ENCODE measurements at places on chromosomes 16 and 17.

GRCh38 chr17:67518876-67519275 is 141.8 kb downstream of the PITPNC1 start:
- DNase-seq, result no peak

GRCh38 chr17:70290770-70291169 is 121.4 kb downstream of the KCNJ2 start:
- DNase-seq, result no peak

DNA sequence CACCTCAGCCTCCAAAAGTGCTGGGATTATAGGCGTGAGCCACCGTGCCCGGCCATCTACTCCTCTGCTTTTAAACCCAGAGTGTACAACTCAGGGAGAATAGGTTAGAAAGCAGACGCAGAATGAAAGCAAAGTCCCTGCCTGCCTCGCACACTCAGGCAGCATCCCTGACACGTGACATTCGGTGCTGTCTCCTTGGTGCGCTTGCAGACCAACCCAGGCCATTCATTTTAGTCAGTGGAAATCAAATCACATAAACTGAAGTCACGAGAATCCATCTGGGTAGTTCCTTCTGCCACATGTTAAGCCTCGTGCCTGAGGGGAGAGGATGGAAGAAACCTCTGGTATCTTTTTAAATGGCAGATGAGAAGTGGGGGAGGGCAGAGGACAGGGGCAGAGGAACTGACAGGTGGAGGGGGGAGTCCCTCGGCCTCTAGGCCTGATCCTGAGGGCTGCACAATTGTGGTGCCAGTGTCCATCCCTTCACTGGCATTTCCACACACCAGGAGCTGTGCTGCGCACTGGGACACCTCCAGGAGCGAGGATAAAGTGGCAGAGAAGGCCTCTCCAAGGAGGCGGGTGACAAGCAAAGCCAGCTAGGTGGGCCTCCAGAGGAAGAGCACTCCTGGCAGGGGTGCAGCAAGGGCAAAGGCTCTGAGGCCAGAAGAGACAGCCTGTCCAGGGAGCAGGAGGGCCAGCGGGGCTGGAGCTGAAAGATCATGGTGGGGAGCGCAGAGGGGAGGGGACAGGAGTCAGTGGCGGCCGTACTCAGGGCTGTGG is 196.3 kb downstream of the KATNIP start:
- no peak for DNase-seq

DNA sequence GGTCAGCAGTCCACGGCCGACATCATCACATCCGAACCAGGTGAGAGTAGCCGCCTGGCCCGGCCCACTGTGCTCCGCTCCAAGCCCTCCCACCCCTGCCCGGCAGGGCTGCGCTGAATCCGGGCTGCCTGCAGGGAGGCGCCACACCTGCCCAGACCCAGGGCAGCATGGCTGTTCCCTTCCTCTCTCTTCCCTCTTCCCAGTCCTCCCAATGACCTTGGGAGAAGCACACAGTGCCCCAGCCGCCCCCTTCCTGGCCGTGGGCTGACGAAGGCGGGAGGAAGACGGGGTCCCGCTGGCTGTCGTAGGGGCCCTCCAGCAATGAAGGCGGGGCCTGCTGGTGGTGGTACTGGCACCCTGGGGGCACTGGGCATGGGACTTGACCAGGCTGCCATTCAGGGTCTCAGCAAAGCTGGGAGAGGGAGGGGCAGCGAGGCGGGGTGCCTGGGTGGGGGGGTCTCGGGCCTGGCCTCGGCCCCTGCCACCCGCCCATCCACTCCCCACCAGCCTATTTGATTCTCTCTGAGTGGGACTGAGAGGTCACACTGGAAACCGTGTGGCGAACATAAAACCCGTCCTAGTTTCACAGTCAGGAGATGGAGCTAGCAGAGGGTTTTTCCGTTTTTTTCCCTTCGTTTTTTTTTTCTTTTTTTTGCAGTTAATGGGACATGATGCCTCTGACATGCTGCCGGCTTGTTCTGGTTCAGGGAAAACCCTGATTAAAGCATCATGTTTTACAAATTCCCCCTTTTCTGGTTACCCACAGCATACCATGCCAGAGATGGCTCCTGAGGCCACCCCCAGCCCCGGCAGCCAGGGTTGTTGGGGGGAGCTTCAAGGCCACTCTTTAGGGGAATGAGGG is 50.6 kb downstream of the BAHCC1 start:
- DNase-seq, result no peak

- no peak for DNase-seq
Measured at GRCh38 chr16:15605839-15606517, 37.0 kb downstream of the MARF1 start.

DNA sequence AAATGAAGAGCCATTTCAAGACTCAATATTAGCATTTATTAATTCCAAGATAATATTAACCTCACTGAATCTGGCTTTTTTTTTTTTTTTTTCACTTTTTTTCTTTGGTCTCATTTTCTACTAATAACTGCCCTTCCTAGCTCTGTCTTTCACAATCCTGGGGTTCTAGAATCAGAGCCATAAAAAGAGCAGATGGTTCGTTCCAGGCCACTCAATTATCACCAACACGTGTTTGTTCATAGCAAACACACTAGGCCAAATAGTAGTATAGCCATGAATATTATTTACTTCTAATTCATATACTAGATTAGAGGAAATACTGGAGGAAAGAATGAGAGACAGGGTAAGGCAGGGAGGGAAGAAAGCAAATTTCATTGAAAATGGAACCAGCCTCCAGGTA is 39.8 kb downstream of the TEX2 start:
- DNase-seq, result no peak

GRCh38 chr16:27638833-27639560 is 89.1 kb downstream of the KATNIP start:
- DNase-seq, result no peak
